ENCODE measurements at places on chromosomes 6 and 20.

DNA sequence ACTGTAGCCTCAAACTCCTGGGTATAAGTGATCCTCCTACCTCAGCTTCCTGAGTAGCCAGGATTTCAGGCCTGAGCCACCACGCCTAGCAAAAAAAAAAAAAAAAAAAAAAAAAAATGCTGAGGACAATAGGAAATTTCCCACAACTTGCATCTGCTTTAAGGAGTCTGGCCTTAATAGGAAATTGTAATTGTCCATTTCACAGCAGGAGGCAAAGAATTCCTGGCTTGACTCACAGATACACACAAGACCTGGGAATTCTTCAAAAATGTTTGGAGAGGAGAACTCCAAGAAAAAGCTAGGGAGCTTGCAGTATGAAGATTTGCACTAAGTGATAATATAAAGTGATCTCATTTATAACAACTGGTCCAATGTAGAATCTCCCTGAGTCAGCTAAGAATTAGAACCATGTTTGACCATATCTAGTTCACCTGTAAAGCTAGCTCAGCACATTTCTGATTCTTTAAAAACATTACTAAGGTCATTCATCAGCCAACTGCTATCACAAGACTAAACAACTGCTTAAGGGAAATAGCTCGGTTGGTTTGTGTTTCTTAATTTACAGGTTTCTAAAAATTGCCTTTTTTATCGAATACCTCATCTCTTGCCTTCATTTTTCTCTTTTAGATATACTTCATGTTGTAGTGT is 80.2 kb upstream of the SLC2A12 start:
- DNase-seq = peak; percentile 76

- no peak for DNase-seq
Observed at GRCh38 chr6:35735452-35735851, 1.4 kb upstream of the ARMC12 start.

DNA sequence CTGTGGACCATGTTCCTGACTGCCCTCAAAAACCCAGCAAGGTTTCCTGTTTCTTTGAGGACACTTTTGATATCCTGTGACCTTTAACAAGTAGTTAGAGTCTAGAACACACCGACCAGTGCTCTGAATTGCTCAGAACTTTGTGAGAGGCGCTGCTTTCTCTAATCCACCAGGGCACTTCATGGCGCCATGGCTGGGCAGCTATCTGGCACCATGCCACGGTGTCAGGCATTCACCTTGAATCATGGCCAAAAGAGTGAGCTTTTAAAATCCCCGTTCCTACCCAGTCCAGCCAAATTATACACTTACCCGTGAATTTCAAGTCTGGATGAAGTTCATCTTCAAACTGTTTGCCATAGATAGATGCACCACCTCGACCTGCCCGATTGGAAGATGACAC is 17.0 kb upstream of the CPNE5 start:
- no peak for DNase-seq

GRCh38 chr6:54516321-54516720 is 208.1 kb downstream of the TINAG start:
- DNase-seq = no peak

DNA sequence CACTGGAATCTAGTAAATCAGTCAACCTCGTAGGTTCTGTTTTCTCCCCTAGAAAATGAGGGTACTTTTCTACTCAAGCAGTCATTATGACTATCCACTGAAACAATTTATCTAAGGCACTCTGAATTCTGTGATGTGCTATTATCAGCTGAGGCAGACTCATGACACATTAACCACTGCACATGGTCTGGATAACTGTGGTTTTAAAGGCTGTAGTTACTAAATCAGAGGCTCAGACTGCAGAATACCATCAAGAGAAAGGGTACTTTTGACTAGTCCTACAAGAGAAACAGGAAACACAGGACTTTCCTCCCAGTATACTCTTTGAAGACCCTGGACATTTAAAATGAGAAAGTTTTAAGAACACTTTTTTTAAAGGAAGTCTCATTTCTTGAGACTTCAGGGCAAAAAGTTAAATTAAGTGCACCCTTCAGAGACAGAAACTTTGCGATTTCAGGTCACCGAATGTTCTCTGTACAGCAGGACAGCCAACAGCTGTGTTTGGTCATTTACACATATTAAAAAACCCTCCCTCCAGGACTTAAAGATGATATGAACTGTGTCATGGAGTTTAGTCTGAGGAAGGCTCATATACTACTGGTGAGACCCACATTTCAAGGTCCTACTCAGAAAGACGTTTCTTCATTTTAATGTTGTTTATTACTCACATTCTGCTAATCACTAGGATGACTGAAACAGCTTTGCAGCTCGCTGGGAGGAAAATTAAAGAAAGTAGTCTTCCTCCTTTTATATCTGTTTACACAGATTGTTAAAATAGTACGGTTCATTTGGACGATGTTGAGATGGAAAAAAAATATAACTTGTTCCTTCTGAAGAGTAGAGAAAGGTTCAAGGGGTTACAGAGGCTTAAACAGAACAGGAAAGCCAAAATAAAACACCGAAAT is 19.9 kb downstream of the ATXN1 start:
- peak; percentile 52 for DNase-seq

GRCh38 chr20:34675993-34676641 is 775 bp downstream of the PIGU start:
- DNase-seq = peak; percentile 22

DNA sequence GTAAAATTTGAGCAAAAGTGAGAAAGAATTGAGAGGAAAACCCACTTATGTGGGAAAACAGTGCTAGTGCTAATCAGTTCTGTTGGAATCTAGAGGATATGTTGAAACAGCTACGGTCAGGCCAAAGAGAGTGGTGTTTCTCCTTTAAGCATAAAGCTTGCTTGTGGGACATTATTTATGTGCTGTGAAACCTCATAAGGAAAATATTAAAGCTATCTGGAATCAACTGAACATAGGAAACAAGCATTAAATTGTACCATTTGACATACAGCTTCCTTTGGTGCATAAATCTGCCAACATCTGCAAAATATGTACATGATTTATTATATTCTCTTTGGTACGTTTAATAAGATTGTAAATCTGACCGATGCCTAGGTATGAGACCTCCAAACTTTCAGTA is 182.5 kb upstream of the PDE10A start:
- no peak for DNase-seq

DNA sequence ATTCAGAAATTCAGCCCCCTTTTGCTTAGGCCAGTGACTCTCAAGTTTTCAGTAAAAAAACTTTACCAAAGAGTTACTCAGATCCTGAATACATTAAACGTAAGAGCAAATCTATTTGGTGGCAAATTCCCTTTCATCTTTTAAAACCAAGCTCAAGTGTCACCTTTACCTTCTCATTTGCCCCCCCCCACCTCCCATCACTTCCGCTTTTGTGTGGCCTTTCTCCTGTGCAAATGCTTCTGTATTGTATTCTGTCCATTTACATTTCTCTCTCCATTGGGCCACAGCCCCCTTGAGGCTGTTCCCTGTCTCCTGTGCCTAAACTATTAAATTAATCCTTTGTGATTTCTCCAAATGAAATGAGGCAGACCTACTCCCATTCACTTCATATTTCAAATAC is 1.9 kb downstream of the NOL7 start:
- DNase-seq = no peak

DNA sequence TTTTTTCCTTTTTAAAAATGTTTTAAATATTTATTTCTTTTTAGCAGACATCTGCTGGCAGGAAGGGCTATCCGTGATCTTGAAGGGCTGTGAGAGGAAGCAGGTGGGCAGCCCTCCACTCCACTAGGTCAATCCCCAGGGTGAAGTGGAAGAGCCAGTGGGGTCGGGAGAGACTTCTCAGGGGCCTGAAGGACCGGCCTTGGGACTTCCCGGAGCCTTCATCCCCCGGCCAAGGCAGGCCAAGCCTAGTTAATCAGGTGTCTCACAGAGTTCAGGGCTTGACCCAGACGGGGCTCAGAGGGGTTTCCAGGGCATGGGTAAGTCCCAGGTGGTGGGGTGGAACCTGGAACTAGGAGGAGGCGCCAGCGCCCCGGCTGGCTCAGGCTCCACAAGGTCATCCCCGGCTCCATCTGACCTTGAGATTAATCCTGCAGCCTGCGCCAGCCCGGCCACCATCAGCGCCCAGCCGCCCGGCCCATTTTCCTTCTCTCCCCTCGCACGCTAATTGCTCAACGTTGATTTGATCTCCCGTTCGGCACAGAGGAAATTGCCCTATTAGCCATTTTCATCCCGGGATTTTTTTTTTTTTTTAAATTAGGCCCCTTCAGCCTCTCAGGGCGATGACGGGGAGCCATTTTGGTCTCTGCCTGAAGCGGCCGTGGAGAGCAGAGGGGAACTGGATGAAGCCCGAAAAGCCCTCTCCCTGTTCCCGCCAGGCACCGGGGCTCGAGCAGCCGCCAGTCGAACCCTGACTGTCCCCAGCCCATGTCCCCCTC is 44.4 kb downstream of the MDFI start:
- DNase-seq = no peak

DNA sequence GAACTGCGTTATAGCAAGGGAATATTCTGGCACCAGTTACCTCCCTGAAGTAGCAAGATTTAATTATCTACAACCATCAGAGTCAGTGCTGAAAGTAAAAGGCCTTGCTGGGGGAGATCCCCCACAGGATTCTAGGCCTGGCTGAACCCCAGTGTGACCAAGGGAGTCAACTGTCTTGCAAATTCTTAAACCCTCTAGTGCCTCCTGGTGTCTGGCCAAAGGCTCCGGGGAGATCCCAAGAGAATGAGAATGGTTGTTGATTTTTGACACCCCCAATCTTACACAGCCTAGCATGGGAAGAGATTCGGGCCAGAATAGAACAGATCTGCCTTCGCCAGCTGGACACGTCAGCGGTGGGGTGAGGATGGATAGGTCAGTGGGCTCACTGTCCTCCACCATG is 179.4 kb downstream of the ERMARD start:
- no peak for DNase-seq

GRCh38 chr6:151121900-151122299 is 117.9 kb upstream of the AKAP12 start:
- DNase-seq = no peak

DNA sequence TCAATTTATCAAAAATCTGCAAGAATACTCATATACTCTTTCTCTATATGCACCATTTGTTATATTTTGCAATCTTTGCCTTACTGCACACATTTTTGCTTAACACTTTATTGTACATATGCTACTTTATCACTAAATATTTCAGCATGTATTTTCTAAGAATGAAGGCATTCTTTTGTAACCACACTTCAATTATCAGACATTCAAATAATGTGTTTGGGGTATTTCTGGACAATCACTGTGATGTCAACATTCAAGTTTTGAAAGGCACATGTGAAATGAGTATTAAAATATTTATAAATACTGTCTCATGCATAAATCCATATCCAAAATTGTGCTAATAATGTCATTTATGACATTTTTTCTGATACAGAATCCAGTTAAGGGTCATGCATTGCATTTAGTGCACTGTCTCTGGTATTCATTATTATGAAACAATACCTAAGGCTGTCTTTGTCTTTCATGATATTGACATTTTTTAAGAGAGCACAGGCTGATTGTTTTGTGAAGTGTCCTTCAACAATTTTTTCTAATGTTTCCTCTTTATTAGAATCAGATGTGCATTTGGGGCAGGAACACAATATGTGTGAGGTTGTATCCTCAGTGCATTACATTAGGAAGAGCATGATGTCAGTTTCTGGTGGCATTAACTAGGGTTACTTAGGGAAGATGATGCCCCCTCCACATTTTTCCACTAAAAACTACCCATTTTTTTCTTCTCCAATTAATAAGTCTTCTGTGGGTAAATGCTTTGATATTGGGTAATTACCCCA is 105.7 kb downstream of the MTFR2 start:
- no peak for DNase-seq
